Left colon (tissue), 2 donors: ENCODE measurements at places on chromosomes 6 and 20. TPM values are rescaled to one million over a fixed set of nuclear protein-coding genes. Genes with fewer than 3 reads are reported as not detected.

The STX11 gene
- 1.5 TPM for total RNA-seq

GRCh38 chr6:119326291-119327005 is 23.1 kb downstream of the MAN1A1 start:
- DNase-seq = no peak

The SPATS1 gene
- not detected for total RNA-seq

- no peak for DNase-seq
Observed at GRCh38 chr6:56652231-56652630, 9.5 kb upstream of the DST start.

The PI16 gene
- total RNA-seq = 2.0 TPM

- no peak for DNase-seq
Observed at GRCh38 chr6:130075879-130076460, 57.6 kb downstream of the L3MBTL3 start.
